GM13977 (cell line): ENCODE measurements at places on chromosomes 3 and 15.

DNA sequence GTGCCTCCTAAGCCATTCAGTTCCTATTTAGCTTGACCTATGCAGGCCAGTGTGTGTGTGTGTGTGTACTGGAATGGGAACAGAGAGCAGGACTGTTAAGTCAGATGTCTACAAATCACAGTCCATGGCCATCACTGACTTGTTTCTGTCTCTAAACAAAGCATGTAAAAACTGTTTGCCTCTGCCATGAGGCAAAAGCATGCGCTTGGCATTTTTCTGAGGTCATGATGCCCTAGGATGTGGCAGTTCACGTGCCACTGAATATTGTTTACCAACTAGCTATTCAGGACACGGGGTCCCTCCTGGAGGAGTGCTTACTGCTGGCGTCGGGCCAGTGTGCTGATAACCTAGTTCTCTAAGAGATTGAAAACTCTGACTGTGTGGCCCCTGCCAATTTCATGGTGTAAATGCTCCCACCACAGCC is 8.2 kb upstream of the ATP13A3 start:
- DNase-seq = no peak

GRCh38 chr3:152416808-152417580 is 148.3 kb downstream of the MBNL1 start:
- no peak for DNase-seq

GRCh38 chr3:72270072-72270681 is 485.2 kb upstream of the PROK2 start:
- DNase-seq = no peak

GRCh38 chr3:171755015-171755589 is 55.2 kb downstream of the PLD1 start:
- DNase-seq = no peak

GRCh38 chr15:101138913-101139880 is 112.7 kb downstream of the CHSY1 start:
- peak; percentile 76 for DNase-seq
